Central memory CD4-positive, alpha-beta T cell (primary cell): ENCODE measurements at places on chromosomes 13 and 19.

GRCh38 chr19:53333066-53333462 is 485 bp upstream of the ZNF845 start:
- no peak for DNase-seq

GRCh38 chr19:46976845-46977320 is 42.8 kb upstream of the NPAS1 start:
- no peak for DNase-seq

DNA sequence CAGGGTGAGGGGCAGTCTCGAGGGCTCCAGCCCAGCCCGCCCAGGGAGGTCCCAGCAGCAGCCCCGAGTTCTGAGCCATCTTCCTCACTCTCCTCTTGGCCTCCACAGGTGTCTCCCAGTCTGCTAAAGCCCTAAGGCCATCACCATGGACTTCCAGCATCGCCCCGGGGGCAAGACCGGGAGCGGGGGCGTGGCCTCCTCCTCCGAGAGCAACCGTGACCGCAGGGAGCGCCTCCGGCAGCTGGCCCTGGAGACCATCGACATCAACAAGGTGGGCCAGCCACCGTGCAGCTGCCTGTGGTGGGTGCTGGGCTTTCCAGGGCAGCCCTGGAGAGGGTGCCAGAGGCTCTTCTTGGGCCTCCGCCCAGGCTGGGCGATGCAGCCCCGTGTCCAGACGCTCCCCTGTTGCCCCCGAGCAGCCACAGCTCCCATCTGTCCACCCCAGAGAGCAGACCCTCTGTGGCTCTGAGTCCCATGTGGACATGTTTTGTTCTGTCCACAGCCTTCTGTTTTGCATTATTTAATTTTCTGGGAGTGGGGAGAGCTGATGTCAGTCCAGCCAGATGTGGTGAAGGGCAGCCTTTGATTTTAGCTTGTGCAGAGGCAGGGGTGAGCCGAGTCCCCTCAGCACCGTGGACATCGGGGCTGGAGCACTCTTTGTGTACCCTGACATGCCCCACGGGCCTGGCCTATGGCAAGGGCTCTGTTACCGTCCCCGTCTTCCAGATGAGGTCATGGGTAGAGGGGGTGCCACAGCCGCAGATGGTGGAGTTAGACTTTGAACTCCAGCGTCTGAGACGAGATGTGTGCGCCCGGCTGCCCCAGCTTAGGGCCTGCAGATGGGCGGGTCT is 5.6 kb upstream of the AMH start:
- DNase-seq: no peak

DNA sequence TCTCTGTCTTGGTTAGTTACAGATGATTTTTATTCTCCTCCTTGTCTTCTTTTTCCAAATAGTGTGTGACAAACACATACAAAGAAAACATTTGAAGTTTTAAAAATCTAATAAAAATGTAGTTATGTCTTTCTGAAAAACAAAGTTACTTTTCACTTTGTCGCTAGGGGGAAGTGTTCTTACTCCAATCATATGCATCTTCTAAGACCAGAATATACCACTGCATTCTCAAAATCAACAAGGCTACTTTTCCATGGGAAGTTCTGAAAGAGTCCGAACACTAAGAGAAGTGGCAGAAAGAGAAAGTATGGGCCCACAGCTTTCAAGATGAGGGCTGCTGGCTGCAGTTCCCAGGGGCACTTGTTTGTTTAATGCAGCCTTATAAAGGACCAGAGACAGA is 208.9 kb downstream of the DCT start:
- DNase-seq: no peak

DNA sequence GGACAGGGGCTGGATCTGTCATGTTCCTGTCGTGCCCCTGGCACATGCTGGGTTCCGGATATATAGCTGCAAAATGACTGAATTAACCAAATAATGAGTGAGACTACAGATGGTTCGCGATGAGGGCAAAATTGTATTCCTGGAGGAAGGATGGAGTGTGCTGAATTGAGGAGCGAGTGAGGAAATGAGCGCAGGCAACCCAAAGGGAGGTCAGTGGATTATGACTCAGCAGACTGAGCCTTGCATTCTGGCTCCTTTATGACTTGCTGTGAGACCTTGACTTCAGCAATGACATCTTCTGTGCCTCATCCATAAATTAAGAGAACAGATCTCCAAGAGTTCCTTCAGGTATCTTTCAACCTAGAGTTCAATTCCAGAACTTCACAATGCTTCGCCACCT is 115.0 kb upstream of the CLDN10 start:
- no peak for DNase-seq

- no peak for DNase-seq
Observed at GRCh38 chr19:12314553-12314952, 18.9 kb downstream of the ZNF563 start.
